Naive thymus-derived CD8-positive, alpha-beta T cell (primary cell): ENCODE measurements at places on chromosomes 2 and 18. TPM values are rescaled to one million over a fixed set of nuclear protein-coding genes. Genes with fewer than 3 reads are reported as not detected.

The UGT1A7 gene
- not detected for total RNA-seq

DNA sequence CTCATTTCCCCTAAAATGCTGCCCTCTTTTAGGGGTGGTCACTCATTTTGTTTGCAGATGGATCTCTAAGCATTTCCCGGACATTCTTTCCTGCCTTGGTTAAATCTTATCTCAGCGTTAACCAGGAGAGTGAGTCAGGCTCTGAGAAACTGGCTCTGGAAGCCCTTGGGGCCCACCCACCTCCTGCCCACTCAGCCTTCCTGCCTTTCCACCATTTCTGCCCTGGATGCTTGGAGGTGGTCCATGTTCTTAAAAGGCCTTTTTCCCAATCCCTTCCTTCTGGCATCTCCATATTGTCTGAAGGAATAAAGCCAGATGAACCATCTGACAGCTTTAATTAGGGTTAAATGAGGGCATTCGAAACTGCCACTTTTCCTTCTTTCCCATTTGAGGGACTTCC, 9.5 kb downstream of the HK2 start:
- peaks cover 41% of the 10 kb centered on the region for H3K4me1 ChIP-seq
- peak overlapping the region; percentile 97 for H3K27ac ChIP-seq
- H3K4me3 ChIP-seq: peak overlapping the region; percentile 60
- H3K27me3 ChIP-seq: no peaks in the 10 kb centered on the region
- DNase-seq: no peak

DNA sequence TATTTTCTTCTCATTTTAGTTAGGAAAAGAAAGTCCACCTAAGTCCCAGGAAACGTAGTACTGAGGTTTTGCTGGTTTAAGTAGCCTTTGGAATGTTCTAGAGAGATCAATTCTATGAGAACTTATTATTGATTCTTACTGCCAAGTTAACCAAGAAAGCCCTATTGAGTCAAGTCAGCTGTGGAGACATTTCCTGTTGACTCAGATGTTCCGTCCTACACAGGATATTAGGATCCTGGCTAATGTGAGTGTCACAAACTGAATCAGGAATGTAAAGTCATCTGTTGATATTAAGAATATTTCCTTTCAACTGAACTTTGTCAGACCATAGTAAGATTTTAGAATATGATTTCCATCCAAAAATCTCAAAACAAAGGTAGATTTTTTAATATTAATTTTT, 654.3 kb downstream of the LRRTM4 start:
- DNase-seq: no peak
- H3K36me3 ChIP-seq: no peaks in the 10 kb centered on the region
- no peak overlapping the region for H3K4me3 ChIP-seq
- no peaks in the 10 kb centered on the region for H3K4me1 ChIP-seq
- no peak overlapping the region for H3K27ac ChIP-seq

DNA sequence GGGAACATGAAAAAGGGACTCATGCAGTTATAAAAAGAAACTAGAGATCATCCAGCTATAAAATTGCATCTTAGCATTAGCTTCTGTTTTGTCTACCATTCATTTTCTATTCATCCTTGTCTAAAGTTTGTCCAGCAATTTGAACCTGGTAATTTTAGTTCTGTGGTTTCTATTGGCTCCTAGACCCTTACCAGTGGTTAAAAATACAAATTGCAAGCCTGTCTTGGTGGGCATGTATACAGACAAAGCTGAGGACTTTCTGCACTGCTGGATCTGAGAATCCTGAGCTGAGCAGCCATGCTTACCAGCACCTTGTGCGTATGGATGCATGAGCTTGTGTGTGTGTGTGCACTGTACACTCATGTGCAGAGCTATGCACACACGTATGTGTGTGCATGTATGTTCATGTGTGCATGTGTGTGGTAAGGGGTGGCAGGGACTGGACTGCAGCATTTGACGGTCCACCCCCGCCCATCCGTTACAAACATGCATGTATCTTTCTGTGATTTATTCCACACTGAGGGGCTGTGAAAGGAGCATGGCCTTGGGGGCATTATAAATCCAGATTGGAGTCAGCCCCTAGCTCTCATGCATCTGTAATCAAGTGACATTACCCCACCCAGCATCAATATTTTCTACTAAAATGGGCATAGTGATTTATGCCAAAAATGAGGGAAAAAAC, 144.7 kb downstream of the FAM210A start:
- no peaks in the 10 kb centered on the region for H3K27me3 ChIP-seq
- no peak overlapping the region for H3K4me3 ChIP-seq
- no peak for DNase-seq
- H3K4me1 ChIP-seq: peaks cover 39% of the 10 kb centered on the region
- peak overlapping the region; percentile 30 for H3K27ac ChIP-seq

- no peak overlapping the region for H3K27ac ChIP-seq
- no peak overlapping the region for H3K4me3 ChIP-seq
- no peaks in the 10 kb centered on the region for H3K36me3 ChIP-seq
- peaks cover 46% of the 10 kb centered on the region for H3K4me1 ChIP-seq
- no peak for DNase-seq
- H3K27me3 ChIP-seq: no peaks in the 10 kb centered on the region
Measured at GRCh38 chr18:13524811-13525210, 201.5 kb downstream of the FAM210A start.

DNA sequence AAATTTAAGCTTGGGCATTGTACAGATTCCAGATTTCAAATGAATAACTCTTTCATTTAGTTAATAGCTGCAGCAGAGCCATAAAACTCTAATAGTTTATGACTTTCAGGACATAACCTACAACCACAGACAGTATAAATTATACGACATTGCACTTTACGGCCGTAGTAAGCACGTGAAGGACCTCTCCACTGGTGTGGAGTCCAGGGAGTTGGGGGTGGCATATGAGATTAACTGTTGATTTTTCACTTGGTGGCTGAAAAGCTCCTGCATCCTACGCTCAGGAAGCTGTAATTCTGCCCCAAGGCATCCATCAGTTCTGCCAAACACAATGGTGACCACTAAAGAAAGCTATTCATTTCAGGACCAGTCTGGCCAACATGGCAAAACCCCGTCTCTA, 376.2 kb downstream of the SOX11 start:
- no peaks in the 10 kb centered on the region for H3K4me1 ChIP-seq
- peaks cover 2% of the 10 kb centered on the region for H3K27me3 ChIP-seq
- no peak overlapping the region for H3K27ac ChIP-seq
- no peak for DNase-seq
- H3K36me3 ChIP-seq: no peaks in the 10 kb centered on the region

The TNFRSF11A gene
- total RNA-seq: 0.08 TPM

The NT5DC4 gene
- total RNA-seq: not detected

GRCh38 chr2:36800381-36800780, 103.9 kb downstream of the VIT start:
- H3K36me3 ChIP-seq: peaks cover 2% of the 10 kb centered on the region
- no peaks in the 10 kb centered on the region for H3K4me1 ChIP-seq
- H3K4me3 ChIP-seq: no peak overlapping the region
- peaks cover 16% of the 10 kb centered on the region for H3K27me3 ChIP-seq
- peak overlapping the region; percentile 27 for H3K27ac ChIP-seq

DNA sequence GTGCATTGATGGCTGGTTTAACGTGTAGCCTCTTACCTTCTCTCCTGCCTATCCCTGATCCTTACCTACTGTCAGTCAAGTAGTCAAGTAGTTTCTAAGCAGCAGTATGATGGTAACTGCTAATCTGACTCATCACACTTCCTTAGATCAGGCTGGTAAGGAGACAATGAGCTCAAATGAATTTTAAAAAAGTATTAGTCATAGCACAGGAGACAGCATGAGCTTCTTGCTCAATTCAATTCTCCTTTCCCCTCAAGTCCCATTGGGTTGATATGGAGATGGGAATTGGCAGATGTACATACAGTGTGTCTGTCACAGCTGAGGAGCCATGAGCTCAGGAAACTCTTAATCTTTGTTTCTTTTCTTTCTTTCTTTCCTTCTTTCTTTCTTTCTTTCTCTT, 799.7 kb downstream of the LRP1B start:
- DNase-seq: no peak
- no peaks in the 10 kb centered on the region for H3K4me1 ChIP-seq
- no peaks in the 10 kb centered on the region for H3K27me3 ChIP-seq
- H3K27ac ChIP-seq: no peak overlapping the region
- no peak overlapping the region for H3K4me3 ChIP-seq

The TXNDC2 gene
- total RNA-seq: not detected

The POTEJ gene
- not detected for total RNA-seq

The NCK2 gene
- total RNA-seq: 119 TPM

The CHPF gene
- total RNA-seq: 3.8 TPM

The PLGLB1 gene
- 23.6 TPM for total RNA-seq

The SATB2 gene
- total RNA-seq: 0.74 TPM

DNA sequence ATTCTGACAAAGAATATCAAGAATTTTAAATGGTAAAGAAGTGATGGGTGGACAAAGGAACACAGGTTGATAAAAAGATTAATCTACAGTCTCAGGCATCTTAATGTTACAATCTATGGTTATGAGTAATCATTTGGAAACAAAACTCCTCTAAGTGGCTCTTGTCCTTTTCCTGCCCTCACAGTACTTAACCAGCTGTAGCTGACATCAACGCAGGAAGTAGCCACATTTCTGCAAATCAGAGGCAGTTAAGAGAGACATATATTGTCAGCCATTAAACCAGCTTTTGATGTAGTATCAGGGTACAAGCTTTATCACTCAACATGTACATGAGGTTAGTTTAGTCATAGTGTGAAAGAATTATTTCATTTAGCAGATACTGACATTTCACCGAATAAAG, 244.6 kb downstream of the NR4A2 start:
- no peaks in the 10 kb centered on the region for H3K27me3 ChIP-seq
- no peak for DNase-seq
- no peak overlapping the region for H3K4me3 ChIP-seq
- H3K4me1 ChIP-seq: no peaks in the 10 kb centered on the region
- H3K36me3 ChIP-seq: peaks cover 7% of the 10 kb centered on the region

The CCL20 gene
- not detected for total RNA-seq

The BOLL gene
- total RNA-seq: not detected

- no peak for DNase-seq
- peaks cover 5% of the 10 kb centered on the region for H3K4me1 ChIP-seq
- no peak overlapping the region for H3K27ac ChIP-seq
Measured at GRCh38 chr18:26652501-26652900, 104.1 kb upstream of the KCTD1 start.

The ASXL3 gene
- total RNA-seq: not detected

DNA sequence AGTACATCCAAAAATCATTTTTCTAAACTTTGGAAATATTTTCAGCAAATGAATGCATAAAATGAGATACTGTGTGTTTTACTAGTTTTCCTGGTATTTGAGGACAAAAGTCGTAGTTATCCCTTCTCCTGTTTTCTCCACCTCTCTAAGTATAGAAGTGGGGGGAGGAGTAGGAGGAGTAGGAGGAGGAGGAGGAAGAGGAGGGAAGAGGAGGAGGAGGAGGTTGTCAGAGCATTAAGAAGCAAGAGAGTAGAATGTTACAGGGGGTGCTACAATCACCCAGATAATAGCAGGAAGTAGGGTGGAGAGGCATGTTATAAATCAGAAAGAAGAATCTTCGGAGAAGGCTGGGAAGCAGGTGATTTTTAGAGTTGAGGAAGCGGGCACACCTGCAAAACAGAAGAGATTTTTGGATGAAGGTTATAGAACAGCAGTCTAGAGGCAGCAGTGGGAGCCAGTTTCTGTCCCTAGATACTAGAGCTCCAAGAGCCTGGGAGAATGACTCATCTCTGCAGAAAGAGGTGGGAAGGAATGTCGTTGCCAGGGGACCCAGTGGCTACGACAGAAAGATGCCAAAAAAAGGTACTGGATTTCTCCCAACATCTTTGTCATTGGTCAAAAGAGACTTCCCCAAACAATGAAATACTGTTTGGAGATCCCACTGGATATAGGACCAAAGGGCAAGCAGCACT, 44.2 kb upstream of the AQP4 start:
- H3K4me1 ChIP-seq: no peaks in the 10 kb centered on the region
- H3K36me3 ChIP-seq: no peaks in the 10 kb centered on the region
- H3K4me3 ChIP-seq: no peak overlapping the region
- H3K27me3 ChIP-seq: no peaks in the 10 kb centered on the region
- H3K27ac ChIP-seq: no peak overlapping the region
- DNase-seq: no peak

DNA sequence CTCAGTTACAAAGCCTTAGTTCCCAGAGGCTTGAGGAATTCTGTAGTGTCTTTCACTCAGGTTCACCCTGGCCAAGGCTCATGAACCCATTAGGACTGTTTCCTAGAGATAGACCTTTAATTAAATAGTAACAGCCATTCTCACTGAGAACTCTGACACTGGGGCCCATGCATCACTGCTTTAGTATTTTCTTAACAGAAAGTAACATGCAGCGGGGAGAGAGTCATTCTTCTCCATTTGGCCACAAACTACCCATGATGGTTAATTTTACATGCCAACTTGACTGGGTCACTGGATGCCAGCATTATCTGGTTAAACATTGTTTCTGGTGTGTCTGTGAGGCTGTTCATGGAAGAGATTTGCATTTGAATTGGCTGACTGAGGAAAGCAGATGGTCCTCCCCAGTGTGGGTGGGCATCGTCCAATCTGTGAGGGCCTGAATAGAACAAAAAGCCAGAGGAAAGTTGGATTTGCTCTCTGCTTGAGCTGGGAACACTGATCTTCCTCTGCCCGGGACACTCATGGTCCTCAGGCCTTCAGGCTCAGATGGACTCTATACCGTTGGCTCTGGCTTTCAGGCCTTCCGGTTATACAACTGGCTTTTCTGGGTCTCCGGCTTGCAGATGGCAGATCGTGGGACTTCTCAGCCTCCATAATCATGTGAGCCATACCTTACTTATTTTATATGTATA, 5.6 kb upstream of the CPLX4 start:
- peaks cover 9% of the 10 kb centered on the region for H3K27me3 ChIP-seq
- H3K4me3 ChIP-seq: no peak overlapping the region
- no peak for DNase-seq
- no peak overlapping the region for H3K27ac ChIP-seq
- peaks cover 15% of the 10 kb centered on the region for H3K36me3 ChIP-seq

GRCh38 chr2:9556121-9556743, 602 bp upstream of the ADAM17 start:
- H3K4me3 ChIP-seq: peak overlapping the region; percentile 98
- no peak for DNase-seq
- H3K27me3 ChIP-seq: no peaks in the 10 kb centered on the region
- peaks cover 58% of the 10 kb centered on the region for H3K4me1 ChIP-seq
- peak overlapping the region; percentile 93 for H3K27ac ChIP-seq
- no peaks in the 10 kb centered on the region for H3K36me3 ChIP-seq

DNA sequence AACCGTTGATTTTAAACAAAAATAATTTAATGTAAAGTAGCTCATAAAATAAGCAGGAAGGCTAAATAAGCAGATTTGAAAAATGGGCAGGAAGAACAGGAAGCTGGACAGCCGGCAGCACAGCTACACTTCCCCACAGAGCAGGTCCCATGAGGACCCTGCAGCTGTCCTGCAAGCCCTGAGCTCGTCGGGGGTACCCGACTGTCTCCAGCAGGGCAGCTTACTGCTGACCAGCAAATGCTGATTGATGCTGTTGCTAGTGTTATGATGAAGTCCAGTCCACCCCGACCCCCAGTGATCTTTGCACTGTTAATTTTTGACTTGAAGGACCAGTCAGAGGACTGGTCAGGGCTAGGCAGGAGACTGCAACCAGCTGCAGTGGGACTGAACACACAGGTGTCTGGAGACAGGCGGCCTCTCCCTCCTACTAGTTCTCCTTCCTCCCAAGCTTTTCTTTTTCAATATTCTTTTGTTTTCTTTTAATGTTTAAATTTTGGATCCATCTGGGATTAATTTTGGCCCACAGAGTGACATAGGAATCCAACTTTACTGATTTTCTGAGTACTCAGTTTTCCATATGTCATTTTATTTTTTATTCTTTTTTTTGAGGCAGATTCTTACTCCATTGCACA, 27.7 kb downstream of the POLE4 start:
- peaks cover 11% of the 10 kb centered on the region for H3K36me3 ChIP-seq
- no peak overlapping the region for H3K27ac ChIP-seq
- H3K4me3 ChIP-seq: no peak overlapping the region
- H3K4me1 ChIP-seq: no peaks in the 10 kb centered on the region
- H3K27me3 ChIP-seq: no peaks in the 10 kb centered on the region
